Activated naive CD4-positive, alpha-beta T cell treated with Interleukin-2 at 50 U/mL for 16 hours (primary cell): ENCODE measurements at places on chromosomes 1 and 21.

GRCh38 chr1:37009521-37009920 is 24.8 kb downstream of the GRIK3 start:
- DNase-seq = no peak

DNA sequence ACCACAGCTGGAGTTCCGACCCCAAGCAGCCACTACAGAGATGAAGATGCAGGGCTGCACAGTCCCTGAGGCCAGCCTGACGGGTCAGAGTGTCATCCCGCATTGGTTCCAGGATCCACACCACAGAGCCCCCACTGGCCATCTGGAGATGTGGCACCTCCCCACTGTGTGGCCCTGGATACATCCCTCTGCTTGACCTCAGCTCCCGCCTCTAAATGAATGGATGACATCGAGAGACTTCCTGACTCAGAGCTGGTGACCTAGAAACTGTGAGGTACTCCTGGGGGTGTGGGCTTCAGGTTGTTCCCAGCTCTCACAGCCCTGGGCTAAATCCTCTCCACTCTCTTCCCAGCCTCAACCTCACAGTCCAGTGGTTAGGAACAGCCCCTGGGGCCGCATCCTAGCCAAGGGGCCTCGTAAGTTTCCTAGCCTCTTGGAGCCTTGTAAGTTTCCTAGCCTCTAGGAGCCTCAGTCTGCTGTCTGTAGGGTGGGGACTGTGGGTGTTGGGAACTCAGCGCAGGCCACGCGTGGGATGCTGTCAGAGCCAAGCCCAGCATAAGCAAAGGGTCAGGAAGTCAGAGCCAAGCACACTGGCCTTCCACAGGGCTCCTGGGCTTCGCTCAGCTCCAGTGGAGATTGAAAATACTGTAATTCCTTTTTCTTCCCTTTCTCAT is 87.5 kb upstream of the RUNX3 start:
- no peak for DNase-seq

- DNase-seq = no peak
Observed at GRCh38 chr1:173562813-173563212, 40.1 kb downstream of the SLC9C2 start.

GRCh38 chr1:193593147-193593885 is 406.9 kb upstream of the B3GALT2 start:
- no peak for DNase-seq

- DNase-seq = no peak
Observed at GRCh38 chr21:44267655-44268142, 6.0 kb upstream of the DNMT3L start.

- no peak for DNase-seq
Observed at GRCh38 chr1:71640998-71641397, 560.2 kb upstream of the ZRANB2 start.

DNA sequence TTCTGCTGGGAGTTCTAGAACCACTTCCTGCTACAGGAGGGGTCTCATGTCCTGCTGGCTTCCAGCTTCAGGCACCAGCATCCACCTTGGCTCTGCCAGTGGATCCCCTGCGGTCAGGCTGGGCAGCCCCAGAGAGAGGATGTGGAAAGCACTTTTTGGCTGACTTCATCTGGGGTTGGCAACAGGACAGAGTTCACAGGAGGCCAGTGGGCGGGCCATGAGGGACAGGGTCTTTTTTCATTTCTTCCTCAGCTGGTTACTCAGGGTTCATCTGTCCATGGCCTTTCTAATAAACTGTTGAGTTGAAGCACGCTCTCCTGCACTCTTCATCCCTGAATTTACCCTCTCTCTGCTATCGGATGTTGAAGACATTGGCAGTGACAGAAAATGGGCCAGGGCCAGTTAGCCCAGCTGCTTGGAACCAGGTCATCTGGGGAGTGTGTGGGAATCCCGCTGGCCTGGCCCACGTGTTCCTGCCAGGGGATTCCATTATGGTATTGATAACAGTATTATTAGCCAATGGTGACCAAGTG is 45.2 kb downstream of the RPS6KA1 start:
- DNase-seq = no peak

DNA sequence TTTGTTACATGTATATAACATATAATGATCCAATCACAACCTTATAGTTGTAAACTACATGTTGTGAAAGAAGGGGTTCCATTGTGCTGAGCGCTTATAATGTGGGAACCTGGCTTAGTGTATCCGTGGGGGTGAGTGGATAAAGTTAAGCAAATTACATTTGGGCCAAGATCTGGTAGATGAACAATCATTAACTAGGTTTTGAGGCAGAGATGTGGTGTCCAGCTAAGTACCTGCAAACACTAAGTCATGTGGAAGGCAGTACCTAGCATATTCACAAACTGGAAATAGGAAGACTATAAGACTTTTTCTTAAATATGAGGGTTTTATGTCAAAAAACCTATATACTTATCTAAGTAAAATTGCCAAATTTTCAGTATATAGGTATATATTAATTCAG is 167.2 kb upstream of the PDE4B start:
- DNase-seq = no peak

DNA sequence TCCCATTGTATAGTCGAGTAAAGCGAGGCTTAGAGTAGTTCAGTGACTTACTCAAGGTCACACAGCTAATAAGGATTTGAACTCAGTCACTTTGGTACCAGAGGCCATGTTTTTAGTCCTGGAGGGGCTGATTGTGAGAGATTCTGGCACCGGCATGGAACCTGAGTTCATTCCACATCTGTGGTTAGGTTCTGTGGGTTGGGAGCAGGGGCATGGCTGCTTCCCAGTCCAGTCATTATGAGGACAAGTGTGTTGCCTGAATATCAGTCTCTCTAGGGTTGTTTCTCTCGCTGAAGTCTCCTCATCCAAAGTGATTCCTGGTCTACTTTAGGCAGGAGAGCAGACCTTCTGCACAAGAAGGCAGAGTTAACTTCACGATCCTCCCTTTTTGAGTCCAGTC is 90.6 kb downstream of the C1orf94 start:
- DNase-seq = no peak

DNA sequence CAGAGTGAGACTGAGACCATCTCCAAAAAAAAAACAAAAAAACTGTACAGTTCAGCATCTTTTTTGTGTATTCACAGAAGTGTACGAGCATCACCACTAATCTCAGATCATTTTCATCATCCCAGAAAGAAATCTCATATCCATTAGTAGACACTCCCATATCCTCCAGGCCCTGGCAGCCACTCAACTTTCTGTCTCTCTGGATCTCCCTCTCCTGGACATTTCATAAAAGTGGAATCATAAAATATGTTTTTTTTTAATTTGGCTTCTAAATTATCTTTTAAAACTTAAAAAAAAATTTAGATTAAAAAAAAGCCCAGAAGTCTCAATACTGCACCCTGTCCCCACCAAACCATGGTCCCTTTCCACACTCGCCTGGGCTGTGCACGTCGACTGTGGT is 22.1 kb downstream of the RIPPLY3 start:
- no peak for DNase-seq

DNA sequence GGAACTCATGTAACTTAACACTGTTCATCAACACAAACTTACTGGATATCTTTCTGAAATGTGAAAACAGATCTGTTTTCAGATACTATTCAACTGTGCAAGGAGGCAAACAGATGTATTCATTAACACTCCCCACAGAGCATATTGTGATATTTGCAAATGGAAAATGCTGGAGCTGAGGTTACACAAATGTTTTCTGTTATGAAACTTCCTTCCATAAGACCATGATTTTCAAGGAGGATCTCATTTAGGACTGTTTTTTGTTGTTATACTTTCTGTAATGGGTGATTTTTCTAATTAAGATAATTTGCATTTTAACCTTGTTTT is 56.1 kb downstream of the GABPA start:
- no peak for DNase-seq

DNA sequence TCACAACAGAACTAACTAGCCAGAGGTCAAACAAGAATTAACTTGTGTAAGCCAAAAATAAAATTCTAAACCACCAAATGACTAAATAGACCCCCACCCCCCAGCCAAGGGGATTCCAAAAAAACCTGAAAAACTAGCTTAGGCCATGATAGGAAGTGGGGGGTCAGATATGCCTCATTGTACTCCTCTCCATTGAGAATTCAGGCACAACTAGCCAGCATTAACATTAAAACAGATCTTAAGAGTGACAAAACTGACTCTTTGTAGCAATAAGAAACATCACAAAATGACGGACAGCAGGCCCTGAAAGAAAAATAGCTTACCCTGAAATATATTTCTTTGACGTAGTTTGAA is 103.0 kb upstream of the ETV3 start:
- DNase-seq = no peak

- no peak for DNase-seq
Observed at GRCh38 chr1:175071276-175071943, 3.8 kb downstream of the TNN start.

GRCh38 chr1:18557621-18558465 is 72.8 kb upstream of the PAX7 start:
- DNase-seq = no peak
